ENCODE measurements at places on chromosomes 16 and 17.
A peak's percentile ranks its signal among the peaks of the same experiment; 100 is the strongest.

DNA sequence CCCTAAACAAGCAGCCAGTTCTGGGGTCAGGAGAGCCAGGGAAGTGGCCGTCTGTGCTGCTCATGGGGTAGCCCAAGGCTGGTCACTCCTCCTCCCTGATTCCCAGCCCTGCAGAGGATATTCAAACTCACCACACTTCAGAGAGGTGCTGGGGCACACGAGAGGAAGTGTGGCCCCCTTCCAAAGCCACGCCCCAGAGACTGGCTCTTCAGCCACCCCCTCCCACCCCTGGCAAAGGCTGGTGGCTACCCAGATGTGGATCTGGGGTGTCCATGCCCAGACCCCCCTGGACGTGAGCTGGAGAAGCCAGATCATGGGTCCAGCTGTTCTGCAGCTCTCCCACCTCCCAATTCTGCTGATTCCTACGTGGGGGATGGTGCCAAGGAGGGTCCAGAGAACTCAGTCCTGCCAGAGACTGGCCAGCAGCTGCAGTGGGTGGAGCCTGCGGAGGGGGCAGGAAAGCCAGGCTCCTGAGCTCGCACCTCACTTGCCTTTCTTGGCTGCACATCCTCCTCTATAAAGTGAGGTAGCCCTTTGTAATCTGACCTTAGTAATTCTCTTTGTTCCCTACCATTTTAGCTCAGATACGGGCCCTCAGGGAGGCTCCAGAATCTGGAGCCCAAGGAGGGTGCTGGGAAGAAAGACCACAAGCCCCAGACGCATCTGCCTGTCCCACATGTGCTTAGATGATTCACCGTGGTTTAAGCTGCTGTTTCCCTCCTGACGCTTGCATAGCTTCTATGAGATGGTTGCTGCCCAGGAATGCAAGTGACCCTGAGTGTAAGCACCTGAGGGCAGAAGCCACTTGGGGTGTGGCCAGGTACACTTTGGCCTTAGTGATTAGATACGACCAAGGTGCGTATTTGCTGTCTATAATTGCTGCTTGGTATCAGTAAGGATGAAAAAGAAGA, 15.3 kb downstream of the SDK2 start:
- DNase-seq: no peak

- DNase-seq: no peak
Observed at GRCh38 chr17:31521632-31522283, 130.3 kb downstream of the RAB11FIP4 start.

DNA sequence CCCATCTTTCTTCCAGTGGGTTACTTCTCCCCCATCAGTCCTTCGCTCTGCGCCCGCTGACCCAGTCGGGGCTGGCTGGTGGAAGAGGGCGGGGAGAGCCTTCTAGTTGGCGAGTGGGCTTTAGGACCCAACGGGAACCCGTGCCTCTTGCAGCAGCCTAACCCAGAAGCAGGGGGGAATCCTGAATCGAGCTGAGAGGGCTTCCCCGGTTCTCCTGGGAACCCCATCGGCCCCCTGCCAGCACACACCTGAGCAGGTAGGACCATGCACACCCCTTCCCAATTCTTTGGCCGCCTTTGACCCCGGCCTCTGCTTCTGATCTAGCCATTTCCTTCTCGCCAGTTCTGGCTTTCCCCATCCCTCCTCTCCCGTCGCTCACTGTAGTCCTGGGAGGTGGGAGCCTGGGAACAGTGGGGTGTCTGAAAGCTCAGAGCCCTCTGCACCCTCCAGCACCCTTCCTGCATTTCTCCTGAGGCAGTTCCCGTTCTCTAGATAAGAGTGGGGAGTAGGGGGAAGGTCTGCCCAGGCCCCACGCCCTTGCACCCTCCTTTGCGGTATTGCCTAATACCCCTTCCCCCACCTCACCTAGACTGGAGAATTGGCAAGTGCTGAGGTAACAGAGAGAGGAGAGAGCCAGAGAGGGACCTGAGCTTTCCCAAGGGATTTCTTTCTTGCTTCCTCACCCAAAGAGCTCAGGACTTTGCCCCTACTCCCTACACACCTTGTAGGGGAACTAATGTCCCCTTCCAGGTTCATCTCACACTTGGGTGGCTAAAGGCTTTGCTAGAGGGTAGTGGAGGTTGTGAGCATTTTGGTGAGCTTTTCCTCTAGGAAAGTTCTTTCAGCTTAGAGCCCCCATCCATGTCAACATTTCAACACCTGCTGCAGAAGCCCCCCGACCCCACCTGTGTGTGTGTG, at the start of gene RARA:
Gene RARA (plus strand): TSS at position 150 of the 918 bp plus-strand sequence. CDS start 22,039 bp downstream, outside the sequence.
- DNase-seq: no peak

DNA sequence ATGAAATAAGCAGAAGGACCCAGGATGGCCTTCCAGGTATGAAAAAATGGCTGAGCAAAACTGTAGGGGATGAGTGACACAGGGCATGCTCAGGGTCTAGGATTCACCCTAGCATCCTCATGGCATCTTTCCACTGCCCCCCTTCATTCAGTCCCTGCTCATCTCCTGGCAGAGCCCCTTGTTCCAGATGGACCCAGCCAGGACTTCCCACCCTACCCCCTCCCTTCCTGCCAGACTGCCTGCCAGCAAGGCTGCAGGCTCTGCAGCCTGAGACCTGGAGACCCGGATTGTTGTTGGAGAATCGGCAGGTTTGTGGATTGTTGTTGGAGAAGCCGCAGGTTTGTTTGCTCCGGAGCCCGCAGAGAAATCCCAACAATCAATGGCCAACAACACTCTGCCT, 6.6 kb downstream of the SEZ6 start:
- no peak for DNase-seq

DNA sequence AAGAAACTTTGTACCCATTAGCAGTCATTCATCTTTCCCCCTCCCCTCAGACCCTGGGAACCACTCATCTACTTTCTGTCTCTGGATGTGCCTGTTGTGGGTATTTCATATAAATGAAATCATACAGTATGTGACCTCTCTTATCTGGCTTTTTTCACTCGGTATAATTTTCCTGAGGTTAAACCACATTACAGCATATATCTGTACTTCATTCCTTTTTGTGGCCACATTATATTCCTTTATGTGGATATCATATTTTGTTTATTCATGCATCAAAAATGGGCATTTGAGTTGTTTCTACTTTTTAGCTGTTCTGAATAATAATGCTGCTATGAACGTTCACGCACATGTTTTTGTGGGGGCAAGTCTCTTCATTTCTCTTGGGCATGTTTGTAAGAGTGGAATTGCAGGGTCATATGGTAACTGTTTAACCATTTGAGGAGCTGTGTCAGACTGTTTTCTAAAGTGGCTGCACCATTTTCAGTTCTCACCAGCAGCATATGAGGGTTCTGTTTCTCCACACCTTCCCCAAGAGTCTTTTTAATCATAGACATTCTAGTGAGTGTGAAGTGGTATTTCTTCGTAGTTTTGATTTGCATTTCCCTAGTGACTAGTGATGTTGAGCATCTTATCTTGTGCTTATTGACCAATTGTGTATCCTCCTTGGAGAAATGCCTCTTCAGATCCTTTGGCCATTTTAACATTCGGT, 3.8 kb downstream of the SNX29 start:
- DNase-seq: no peak

GRCh38 chr17:73274490-73274889, 12.8 kb upstream of the CPSF4L start:
- no peak for DNase-seq

DNA sequence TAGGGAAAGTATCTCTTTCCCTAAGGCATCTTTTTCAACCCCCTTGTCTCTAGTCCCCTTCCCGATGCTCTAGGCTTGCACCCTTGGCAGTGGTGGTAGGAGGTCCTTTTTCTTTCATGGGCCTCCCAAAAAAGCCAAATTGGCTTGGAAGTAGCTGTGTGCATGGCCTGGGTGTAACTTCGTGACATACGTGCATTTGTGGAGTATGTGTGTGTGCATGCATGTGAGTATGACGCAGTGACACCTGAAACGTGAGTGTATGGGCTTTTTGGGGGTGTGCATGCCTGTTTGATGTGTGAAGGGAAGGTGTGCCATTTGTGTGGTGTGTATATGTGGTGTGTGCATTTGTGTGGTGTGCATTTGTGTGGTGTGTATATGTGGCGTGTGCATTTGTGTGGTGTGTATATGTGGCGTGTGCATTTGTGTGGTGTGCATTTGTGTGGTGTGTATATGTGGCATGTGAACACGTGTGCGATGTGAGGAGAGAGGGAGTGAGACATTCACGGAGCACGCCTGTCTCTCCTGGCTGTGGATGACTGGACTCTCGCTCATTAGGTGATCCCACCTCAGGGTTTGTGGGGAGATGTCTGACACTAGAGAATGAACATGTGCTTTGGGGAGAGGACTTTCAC, 15.7 kb downstream of the IGFBP4 start:
- DNase-seq: no peak

DNA sequence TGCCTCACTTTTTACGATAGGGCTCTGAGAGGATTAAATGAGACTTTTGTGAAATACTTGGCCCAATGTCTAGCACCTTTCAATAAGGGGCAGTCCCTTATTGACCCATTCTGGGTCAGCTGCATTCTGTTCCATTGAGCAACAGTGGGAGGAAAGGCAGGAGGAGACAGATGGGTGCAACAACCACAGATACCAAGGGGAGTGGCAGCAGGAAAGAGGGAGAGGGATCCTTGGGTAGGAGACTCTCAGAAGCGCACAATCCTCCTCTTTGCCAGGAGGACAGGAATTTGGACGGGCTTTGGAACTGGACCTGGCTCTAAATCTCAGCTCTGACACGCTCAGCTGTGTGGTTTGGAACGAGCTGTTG, 3.5 kb downstream of the PIPOX start:
- DNase-seq: no peak

DNA sequence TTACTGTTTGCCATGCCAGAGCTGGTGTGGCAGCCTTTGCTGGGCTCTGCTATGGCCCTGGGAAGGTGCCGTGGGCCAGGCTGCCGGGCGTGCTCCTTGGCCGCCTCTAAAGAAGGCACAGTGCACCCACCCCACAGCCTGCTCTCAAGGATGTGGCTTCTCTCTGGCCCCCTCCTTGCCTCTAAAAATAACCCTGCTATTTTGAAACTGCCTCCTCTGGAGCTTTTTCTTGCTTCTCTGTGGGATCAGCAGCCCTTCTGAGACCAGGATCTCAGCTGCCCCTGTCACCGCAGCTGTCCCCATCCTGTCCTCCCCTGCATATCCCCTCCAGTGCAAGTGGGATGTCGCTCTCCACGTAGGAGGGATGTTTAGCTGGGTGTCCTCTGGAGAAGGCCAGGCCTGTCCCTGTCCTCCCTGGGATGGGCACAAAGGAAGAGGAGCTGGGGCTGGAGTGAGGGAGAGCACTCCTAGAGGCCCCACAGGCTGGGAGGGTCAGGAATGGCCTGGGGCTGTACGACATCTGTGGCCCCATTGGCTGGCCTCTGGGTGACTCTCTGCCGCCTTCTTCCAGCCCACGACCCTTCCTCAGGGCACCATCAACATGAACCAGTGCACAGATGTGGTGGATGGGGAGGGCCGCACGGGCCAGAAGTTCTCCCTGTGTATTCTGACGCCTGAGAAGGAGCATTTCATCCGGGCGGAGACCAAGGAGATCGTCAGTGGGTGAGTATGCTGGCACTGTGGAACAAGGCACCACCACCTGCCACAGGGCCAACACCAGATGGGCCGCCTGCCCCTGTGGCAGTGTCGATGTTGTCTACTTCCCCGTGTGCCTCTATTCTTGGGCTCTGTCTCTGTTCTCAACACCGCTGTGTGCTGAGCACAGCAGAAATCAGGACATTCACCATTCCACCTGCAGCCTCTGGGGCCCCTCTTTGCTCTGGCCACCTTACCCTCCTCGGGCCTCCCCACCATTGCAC, 79.7 kb downstream of the PLD6 start:
- DNase-seq: no peak

DNA sequence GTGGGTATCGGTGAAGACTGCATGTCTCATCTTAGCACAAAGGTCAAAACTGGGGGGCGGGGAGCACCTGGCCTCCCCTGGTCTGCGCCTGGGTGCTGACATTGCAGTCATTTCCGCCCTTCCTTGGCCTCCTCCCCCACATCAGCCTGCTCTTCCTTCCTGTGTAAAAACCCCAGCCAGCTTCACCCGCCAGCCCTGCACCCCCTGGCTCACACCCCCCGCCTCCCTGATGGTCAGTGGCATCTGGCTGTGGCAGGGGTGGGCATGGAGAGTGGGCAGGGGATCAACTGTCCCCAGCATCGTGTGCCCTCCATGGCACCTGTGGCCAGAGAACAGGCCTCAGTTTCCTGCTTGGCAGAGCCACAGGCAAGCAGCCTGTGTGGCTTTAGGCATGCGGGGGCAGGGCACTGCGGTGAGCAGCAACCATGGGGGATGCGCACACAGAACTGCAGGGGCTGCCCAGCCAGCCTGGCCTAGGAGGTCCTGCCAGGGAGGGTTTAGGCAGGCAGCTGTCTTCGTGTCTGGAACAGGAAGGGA, 26.5 kb upstream of the LASP1NB start:
- no peak for DNase-seq

- DNase-seq: no peak
Observed at GRCh38 chr16:81939164-81940056, 71.9 kb downstream of the SDR42E1 start.

GRCh38 chr17:61149862-61150362, 249.7 kb upstream of the TBX2 start:
- peak; percentile 82 for DNase-seq

GRCh38 chr17:42061646-42062487, 11.5 kb upstream of the C17orf113 start:
- DNase-seq: no peak

DNA sequence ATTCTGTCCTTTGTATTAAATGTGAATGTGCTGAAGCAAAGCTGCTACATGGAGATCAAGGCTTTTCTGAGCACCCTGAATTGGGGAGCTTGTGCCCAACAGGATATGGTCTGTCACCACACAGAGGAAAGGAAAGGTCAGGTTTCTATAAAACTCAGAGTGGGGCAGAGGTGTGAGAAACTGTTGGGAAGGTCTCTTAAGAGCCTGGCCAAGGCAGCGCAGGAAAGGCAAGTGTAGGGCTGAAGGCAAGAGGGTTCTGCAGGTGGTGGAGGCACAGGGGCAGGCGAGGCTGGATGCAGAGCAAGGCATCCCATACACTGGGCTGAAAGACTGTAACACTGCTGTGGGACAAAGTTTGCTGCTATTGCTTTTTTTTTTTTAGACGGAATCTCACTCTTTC, 8.1 kb downstream of the COX6A2 start:
- DNase-seq: no peak

GRCh38 chr16:79012671-79013434, 587.7 kb downstream of the MAF start:
- DNase-seq: no peak

- DNase-seq: peak; percentile 14
Observed at GRCh38 chr16:75385507-75386152, 47.7 kb downstream of the CFDP1 start.

- no peak for DNase-seq
Observed at GRCh38 chr16:55700961-55701360, 45.2 kb downstream of the SLC6A2 start.

All from NCI-H1417 treated with DMSO at 0.1 percent for 48 hours (cell line).